Activated effector memory CD4-positive, alpha-beta T cell treated with anti-CD3 and anti-CD28 coated beads, Interleukin-2, amount 50 U/mL, for 16 hours (primary cell): ENCODE measurements at places on chromosomes 16 and 17.

GRCh38 chr17:17959520-17960361 lies 12.5 kb downstream of the TOM1L2 start:
- no peak for DNase-seq

GRCh38 chr16:4500272-4500671 lies 24.1 kb downstream of the HMOX2 start:
- no peak for DNase-seq

- DNase-seq = no peak
These were observed 2.9 kb upstream of the AOC3 start for GRCh38 chr17:42848093-42848492.

DNA sequence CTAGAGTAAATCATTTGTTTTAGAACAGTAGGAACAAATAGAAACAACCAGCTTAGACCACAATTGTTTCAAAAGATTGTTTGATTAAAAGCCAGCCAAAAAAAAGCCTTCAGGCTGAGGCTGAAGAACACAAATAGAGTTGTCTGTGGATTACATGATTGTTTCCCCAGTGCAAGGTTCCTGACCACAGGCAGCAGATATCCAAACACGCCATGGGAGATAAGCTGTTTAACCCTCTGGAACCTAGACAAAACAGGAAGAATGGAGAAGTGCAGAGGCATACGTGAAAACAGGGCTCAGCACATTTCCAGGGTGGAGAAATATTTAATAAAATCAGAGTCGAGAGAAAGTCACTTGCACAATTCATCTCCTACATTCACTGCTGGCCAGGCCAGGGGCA lies 21.0 kb downstream of the ATPAF2 start:
- no peak for DNase-seq

GRCh38 chr16:19948186-19949104 lies 63.8 kb upstream of the GPRC5B start:
- no peak for DNase-seq

DNA sequence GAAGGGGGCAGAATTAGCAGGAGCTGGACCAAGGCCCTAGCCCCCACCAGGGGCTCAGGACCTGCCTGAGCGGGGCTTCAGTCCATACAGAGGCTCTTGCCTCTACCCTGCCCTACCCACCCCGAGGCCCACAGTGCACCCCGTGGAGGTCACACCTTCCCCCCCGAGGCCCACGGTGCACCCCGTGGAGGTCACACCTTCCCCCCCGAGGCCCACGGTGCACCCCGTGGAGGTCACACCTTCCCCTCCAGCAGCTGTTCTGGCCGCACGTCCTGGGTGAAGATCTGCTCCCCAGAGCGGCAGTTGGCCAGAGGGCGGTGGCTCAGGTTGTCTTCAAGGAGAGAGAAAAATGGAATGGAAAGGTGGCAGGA lies 11.4 kb downstream of the CASKIN2 start:
- DNase-seq = peak; percentile 54
